NCI-H226 (cell line): ENCODE measurements at places on chromosomes 6 and 20.

DNA sequence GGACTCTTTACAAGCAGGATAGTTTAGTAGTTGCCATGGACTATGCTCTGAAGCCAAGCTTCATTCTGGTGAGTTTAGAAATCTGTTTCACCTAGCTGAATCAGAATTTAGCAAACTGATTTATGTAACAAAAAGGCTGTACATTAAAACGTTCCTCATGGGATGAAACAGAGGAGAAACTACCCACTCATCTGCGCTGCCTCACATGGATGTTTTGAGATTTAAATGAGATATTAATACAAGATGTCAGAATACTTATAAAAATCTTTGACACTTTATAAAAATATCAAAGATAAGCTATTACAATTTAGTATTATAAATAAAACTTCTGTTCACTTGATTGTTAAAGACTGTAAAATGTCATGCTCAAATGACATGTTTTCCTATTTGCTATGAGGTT lies 16.8 kb downstream of the RUNX2 start:
- DNase-seq = no peak

GRCh38 chr6:110933912-110934311 lies 24.6 kb upstream of the GTF3C6 start:
- DNase-seq = no peak

GRCh38 chr6:161748535-161749416 lies 474.9 kb upstream of the AGPAT4 start:
- no peak for DNase-seq

- no peak for DNase-seq
Observed at GRCh38 chr20:19944772-19945459, 72.2 kb upstream of the NAA20 start.

DNA sequence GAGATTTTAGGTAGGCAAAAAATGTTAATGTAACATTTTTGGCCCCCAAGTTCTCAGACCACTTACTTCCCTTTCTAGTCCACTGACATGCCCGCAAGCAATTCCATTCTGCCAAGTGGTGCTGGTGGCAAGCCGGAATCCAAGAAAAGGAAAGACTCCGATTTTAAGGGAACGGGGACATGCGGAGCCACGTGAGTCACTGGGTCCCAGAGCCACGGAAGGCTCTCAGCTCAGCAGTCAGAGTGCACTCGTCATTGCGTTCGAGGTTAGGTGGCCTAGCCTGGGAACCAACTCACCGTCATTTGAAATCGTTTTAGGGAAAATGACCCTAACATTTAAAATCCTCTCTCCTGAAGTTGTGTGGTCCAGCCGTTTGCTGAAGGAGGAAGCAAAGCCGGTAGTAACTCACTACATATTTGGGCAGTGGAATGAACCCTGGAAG lies 711 bp upstream of the SIRT5 start:
- no peak for DNase-seq

DNA sequence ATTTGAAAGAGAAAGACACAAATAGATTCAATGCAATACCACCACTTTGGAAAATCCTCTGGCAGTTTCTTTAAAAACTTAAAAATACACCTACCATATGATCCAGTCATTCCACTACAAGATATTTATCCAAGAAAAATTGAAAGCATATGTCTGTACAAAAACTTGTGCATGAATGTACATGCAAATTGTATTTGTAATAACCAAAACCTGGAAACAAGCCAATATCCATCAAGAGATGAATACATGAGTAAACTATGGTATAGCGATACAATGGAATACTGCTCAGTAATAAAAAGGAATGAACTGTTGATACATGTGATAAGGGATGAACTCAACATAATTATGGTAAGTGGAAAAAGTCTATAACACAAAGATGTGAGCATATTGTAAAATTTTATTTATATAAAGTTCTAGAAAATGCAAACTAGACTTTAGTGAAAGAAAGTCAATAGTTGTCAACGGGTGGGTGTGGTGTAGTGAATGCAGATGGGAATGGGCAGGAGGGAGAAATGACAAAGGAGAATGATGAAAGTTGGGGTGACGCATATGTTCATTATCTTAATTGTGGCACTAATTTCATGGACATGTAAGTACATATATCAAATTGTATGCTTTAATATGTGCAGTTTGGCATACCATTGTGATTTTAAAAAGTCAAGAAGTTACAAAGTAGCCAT lies 347.5 kb downstream of the SAMD5 start:
- DNase-seq = no peak

DNA sequence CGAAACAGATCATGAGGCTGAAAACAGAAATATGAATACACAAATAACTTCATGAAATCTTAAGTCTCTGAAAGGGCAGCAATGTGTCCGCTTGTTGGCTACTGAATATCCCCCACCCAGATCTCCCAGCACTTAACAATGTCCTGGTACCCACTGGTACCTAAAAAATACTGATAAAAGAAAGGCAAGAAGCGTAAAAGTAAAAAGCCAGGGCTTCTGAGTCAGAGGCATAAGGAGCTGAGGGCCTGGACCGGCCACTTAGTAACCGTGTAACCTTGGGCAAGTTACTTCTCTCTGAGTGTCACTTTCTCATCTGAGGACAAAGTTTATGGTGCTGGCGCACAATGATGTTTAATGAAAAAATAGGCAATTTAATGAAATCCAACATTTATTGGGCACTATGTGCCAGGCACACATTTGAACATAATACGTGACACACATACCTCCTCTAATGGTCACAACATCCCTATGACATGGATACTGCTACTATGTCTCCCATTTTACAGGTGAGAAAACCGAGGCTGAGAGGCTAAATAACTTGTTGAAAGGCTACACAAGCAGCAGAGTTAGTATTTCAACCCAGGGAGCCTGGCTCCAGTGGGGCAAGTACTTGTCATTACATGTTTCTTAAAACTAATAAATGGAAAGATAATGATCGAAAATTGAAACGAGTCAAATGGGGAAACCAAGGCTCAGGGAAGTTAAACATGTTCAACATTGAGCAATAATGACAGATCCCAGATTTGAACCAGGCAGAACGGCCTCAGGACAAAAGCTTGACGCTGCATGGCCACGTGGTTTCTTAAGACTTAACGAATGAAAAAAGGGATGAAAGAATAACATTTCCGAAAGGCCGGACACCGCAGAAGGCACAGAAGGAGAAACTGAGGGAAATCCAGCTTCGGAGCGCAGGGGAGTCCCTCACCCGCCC lies 828 bp downstream of the TP53RK start:
- no peak for DNase-seq

DNA sequence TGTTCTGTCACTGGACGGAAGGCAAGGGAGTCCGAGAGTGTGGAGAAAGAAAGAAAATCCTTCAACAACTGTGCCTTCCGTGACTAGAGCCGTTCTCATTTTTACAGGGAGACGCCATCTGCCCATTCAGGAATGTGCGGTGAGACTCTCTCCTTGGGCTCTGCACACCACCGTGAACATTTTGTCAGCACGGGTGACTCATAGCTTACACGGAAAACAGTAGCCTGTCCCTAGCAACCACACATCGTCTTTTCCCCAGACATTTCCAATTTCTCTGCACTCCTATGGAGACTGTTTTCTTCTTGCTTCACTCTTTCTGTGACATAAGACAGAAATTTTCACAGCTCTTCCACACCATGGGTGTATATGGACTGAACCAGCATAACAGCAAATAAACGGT lies 55.1 kb downstream of the TBXT start:
- peak; percentile 79 for DNase-seq

DNA sequence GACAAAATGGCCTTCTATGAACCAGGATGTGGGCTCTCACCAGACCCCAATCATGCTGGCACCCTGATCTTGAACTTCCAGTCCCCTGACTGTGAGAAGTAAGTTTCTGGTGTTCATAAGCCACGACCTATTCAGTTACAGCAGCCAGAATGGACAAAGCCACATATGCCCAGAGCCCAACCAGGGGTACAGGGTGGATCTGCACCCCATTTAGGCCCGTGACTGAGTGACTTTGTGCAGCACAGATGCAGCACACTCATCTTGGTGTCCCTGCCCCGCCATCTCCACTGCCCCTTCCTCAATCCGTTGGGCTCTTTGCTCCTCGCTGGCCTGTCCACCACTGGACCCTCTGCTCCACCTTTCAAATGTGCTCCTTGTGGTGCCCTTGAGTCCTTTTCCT lies 205.6 kb downstream of the QKI start:
- DNase-seq = no peak

DNA sequence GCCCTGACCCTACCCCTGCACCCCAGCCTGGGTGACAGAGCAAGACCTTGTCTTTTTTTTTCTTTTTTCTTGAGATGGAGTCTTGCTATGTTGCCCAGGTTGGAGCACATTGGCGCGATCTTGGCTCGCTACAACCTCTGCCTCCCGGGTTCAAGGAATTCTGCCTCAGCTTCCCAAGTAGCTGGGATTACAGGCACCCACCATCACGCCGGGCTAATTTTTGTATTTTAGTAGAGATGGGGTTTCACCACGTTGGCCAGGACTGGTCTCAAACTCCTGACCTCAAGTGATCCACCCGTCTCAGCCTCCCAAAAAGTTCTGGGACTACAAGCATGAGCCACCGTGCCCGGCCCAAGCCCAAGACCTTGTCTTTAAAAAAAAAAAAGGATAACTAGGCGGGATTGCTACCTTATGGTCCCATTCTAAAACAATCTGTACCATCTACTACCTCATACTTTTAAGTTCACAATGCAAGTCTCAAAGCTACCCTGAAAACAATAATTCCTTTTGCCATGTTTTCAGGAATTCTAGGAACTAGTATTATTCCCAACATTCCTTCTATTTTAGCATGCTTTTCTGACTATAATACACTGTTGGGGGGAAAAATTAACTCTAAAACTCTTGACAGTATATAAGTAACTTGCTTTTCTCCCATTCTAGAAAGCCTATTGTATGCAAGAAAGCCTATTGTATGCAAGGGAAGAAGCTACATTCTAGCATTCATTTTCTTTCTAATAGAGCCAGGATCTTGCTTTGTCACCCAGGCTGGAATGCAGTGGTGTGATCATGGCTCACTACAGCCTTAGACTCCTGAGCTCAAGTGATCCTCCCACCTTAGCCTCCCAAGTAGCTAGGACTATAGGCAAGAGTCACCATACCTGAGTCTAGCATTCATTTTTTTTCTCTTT lies 6.6 kb downstream of the TUBB start:
- DNase-seq = no peak

DNA sequence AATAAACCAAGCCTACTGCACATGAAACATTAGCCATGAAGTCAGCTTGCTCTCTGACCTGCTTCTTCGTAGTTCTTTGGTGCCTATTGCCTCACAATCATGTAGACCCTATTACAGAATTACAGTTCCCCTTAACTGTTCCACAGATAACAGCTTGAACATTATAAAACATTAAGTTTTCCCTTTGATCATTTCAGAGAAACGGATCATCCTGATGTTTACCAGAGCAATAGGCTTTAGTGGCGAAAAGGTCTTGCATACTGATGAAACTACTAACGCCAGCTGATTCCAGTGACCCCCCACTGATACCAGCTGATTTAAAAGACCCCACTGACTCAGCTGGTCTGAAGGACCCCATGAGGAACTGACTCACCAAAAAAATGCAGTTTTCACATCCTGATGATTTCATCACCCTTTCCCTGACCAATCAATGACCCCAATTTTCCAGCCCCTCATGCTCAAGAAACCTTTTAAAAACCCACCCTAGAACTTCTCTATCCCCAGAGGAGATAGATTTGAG lies 39.4 kb upstream of the MLIP start:
- no peak for DNase-seq

DNA sequence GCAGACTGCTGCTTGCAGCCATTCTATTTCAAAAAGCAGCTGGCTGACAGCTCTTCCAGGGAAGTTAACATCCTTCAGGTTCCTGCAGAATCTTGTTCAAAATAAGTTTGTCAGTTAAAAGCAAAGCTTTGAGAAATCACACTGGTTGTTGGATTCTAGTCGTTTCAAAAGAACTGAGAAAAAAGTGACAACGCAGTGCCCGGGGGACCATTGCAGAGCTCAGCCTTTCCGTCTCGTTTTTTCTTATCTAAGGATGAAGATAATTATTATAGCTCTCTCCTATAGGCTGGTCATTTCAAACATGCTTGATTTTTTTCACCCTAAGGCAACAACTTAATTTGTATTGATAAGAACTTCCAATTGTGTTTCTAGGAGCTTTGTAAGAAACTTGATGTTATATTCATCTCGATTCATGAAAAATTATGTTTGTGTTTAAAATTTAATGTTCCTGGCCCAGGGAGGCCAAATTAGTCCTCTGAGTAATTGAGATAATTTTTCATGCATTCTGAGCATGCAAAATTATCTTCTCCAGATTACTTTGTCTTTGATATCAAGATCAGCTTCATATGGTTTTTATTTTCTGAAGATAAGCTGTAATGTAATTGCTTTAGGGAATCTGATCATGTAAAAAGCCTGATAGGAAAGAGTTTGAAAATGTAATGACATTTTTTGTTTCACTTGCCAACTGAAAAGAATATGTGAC lies 58.4 kb downstream of the SNAP25 start:
- no peak for DNase-seq

- no peak for DNase-seq
Observed at GRCh38 chr6:71446470-71446869, 157.9 kb downstream of the OGFRL1 start.

GRCh38 chr20:51106011-51106410 lies 83.1 kb upstream of the KCNG1 start:
- DNase-seq = no peak

- peak; percentile 31 for DNase-seq
Observed at GRCh38 chr6:14763139-14763538, 482.7 kb upstream of the JARID2 start.

DNA sequence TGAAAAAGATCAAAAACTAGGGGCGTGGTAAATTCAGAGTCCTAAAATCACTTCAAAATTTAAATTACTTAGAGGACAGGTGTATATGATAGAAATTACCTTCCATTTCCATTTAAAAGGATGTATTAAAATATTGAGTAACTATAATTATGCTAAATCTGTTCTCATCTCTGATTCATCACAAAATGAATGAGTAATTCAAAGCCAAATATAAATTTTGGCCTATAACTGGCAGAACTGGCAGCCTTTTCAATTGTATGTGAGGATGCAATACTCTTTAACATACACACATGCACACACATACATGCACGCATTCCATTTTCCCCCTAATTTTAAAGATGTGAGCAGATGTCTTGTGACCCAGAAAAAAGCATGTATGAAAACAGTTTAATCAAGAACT lies 194.6 kb downstream of the EPM2A start:
- no peak for DNase-seq

DNA sequence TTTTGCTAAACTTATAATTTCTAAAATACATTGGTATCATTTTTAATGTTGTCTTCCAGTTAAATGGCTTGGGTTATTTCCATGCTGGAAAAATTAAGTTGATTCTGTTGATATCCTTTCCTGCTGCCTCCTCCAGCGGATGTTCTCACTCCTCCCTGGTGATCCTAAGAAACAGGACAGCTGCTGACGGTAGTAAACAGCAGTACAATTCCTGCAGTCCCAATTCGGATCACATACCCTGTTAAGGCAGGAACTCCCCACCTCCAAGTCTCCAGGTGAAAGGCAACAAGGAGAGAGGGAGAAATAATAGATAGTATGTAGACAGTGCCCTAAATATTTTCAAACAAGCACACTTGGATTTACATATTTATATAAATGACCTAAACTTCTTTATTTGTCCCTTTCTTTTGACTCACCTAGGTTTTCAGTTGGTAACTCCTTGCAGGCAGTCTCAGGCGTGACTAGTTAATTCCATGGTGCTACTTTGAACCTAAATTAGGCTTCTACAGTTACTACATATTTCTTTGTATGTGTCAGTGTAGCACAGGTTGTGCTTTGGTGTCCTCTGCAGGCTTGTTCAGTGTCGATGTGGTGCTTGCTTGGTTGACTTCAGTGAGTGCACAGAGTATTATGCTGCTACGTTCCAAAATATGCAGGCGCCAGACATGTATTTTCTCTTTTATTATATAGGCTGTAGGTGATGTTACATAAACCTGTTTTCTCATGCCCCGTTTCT lies 126.0 kb downstream of the ADGRB3 start:
- no peak for DNase-seq
